ENCODE measurements at places on chromosomes 12 and 14. TPM values are rescaled to one million over a fixed set of nuclear protein-coding genes. Genes with fewer than 3 reads are reported as not detected.

Gene DLK1
- total RNA-seq: 0.25 TPM

Gene PLCZ1
- total RNA-seq: 0.25 TPM

Gene LALBA
- total RNA-seq: not detected

Gene DBX2
- total RNA-seq: 2.2 TPM

Gene PLEKHA5
- total RNA-seq: 59.0 TPM

Gene ZC2HC1C
- 1.7 TPM for total RNA-seq

Gene LRIG3
- 12.3 TPM for total RNA-seq

Gene SERPINA3
- total RNA-seq: 0.74 TPM

Gene ADAM20
- 1.5 TPM for total RNA-seq

Gene CNTN1
- total RNA-seq: 376 TPM

Gene STON2
- total RNA-seq: 27.3 TPM
